Activated CD4-positive, alpha-beta T cell treated with anti-CD3 and anti-CD28 coated beads for 36 hours (primary cell): ENCODE measurements at places on chromosomes 4 and X. TPM values are rescaled to one million over a fixed set of nuclear protein-coding genes. Genes with fewer than 3 reads are reported as not detected.

GRCh38 chrX:15751155-15751819 lies 13.2 kb downstream of the CA5B start:
- DNase-seq = no peak

Gene ABCG2
- 0.33 TPM for total RNA-seq

DNA sequence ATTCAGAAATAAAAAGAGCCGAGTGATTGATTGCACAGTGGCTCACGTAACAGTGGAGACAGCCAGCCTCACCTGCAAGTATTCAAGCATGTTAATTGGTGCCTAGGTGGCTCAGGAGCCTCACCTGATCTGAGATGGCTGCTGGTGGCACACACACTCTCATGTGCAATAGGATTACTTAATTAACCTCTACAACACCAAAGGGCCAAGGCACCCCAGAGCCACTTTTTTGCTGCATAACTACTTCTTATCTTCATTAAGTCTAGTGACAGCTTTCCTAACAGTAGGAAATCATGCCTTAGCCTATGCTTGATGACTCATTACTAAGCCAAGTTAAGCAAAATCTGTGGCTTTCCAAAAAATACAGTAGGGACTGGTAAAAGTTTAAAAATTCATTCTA lies 117.3 kb upstream of the NOCT start:
- no peak for DNase-seq

- DNase-seq = no peak
Observed at GRCh38 chr4:21451032-21451431, 497.5 kb downstream of the KCNIP4 start.

DNA sequence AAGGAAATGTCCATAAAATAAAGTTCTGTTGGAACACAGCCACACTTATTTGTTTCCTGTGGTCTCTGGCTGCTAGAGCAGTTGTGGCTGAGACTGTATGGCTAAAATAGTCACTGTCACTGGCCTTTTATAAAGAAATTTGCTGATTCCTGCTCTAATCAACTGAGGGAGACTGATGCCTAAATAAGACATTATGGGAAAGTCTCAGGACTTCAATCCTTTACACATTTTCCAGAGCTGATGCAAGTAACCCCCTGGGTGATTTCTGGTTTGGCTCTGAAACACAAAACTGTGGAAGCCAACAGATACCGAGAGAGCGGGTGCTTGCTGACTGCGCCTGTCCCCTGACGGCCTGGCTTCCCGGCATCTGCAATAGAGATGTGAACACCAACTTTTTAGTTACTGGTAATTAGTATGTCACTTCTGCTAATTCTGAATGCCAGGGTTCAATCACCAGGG lies 64.0 kb downstream of the POLR2B start:
- DNase-seq = no peak

Gene GYPB
- not detected for total RNA-seq

DNA sequence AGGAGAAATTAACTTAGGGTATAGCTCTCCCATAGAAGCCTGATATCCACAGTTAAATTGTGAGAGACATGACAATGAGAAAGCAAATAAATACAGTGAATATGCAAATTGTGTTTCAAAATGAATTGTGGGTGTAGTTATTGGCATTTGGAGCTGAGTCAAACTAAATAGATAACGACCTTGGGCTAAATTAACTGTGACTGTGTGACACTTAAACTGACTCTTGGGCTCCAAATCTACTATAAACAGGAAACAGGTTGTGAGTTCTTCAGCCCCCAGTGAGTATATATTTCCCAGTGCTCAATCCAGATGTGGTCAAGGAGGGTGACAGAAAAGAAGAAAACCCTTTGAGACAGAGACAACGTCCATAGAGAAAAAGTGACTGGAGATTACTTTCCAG lies 11.3 kb upstream of the MAGEA10 start:
- DNase-seq = no peak

Gene MAGEA2B
- total RNA-seq = not detected

DNA sequence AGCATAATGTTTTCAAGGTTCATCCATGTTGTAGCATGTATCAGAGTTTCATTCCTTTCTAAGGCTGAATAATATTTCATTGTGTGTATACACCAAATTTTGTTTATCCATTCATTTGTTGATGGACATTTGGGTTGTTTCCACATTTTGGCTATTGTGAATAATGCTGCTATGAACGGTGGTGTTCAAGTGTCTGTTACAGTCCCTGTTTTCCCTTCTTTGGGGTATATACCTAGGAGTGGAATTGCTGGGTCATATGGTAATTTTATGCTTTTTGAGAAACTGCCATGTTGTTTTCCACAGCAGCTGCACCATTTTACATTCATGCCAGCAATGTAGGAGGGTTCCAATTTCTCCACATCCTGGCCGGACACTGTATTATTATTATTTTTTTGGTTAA lies 3.4 kb upstream of the USP9X start:
- DNase-seq = no peak

DNA sequence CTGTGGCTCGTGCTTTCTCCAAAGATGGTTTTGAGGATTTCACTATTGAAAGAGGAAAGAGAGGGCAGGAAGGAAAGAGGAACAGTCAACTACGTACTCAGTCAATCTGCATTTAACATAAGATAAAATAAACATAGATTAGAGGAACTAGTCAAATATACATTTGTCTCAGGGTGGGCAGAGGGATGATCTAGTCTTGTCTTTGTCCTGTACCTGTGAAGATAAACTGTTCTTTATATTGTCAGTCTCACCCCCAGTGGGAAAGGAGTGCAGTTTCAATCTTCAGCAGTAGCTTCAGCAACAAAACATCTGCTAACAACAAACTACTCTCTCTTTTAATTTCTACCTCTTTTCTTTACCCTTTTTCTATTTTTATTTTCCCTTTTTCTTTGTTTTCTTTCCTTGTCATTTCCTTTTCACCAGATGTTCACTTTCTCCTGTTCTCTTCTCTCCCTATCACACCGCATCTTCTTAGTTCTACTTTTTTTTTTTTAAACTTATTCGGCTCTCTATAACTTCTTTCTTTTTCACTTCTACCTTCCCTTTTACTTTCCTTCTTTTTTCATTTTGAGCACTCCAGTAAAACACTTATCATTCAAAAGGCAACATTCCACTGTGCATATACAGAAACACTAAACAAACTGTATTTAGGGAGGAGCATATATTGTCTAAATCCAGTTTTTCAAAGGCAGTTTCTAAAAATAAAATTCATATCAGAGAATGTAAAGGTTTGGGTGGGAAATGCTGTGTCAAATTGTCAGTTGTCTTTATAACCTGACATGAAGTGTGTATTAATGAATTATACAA lies 51.4 kb upstream of the GUCY1A1 start:
- no peak for DNase-seq

Gene PRKG2
- total RNA-seq = 0.14 TPM

Gene DMRTC1
- total RNA-seq = 0.18 TPM

Gene SULT1E1
- total RNA-seq = not detected

Gene NDP
- not detected for total RNA-seq

GRCh38 chr4:169032883-169033645 lies 23.0 kb upstream of the CBR4 start:
- no peak for DNase-seq

- no peak for DNase-seq
Observed at GRCh38 chr4:4859799-4860599, 534 bp downstream of the MSX1 start.

Gene CA5B
- 17.7 TPM for total RNA-seq

DNA sequence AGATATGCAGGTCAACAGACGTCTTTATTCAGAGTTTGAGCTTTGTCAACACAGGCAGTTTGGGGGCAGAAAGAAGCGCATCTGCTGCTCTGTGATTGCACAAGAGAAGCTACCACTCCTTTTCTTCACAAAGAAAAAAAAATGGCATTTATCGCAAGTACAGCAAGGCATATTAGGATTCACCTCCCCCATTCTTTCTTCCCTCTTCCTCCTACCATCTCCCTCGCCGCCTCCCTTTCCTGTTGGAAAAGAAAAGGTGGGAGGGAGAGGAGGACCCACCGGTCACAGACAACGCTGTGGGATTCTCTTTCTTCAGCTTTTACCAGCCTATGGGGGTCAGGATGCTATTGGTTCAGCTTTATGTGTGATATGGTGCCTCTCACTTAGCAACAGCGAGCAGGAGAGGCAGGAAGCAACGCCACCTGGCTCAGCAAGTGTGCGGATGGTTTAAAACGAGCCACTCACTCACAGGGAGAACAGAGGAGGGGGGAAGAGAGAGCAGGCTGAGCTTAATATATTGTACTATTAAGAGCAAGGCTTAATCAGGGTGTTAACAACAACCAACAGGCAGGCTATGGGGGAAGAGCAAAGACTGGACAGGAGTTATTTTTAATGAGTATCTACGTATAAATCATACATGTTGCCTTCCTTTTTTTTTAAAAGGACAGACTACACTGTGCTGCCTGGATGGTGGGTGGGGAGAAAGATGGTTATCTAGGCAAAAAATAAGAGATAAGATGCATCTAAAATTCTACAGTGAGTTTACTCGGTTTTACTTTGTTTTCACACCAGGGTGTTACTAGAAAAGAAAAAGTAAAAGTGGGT lies 104.7 kb downstream of the MAML3 start:
- DNase-seq = peak; percentile 71

GRCh38 chr4:48261281-48261680 lies 8.4 kb downstream of the TEC start:
- no peak for DNase-seq

Gene MAGEB2
- total RNA-seq = not detected

- no peak for DNase-seq
Observed at GRCh38 chr4:156803056-156803455, 168.5 kb downstream of the PDGFC start.

GRCh38 chr4:52144372-52144771 lies 93.3 kb downstream of the SPATA18 start:
- no peak for DNase-seq

Gene BANK1
- total RNA-seq = not detected

DNA sequence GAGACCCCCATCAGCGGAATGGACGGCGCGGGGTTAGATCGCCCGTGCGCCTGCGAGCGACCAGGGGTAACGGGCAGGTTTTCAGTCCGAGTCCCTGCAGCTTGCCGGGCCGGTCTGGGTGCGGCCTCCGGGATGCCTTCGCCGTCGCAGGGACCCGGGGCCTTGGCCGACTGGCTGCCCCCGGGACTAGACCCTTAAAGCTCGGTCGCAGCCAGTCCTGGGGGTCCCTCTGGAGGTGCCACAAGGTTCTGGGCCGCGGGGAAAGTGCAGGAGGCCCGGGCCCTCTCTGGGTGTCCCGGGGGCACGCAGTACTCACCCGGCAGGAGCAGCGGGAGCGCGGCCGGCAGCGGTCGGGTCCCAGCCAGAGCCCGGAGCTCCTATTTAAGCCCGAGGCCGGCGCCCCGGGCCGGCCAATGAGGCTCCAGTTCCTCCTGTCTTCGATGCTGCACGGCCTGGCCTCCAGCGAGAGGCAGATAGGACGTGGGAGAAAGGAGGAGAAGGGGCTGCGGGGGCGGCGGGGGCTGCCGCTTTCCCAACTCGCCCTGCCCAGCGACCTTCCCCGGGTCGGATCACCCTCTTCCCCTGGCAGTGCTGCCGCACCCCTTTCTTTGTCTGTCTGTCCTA lies at the start of gene SPON2:
SPON2 (minus strand) TSS at position 356 of the 624 bp plus-strand sequence.
- DNase-seq = no peak

Gene SSX2
- not detected for total RNA-seq

Gene MAPK10
- 0.19 TPM for total RNA-seq

DNA sequence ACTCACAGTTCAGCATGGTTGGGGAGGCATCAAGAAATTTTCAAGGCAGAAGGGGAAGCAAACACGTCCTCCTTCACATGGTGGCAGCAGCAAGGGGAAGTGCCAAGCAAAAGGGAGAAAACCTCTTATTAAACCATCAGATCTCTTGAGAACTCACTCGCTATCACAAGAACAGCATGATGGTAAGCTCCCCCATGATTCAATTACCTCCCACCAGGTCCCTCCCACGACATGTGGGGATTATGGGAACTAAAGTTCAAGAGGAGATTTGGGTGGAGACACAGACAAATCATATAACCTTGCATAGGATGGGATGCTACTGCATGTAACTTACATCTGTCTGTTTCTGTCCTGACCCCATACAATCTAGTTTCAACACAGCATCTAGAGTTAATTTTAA lies 511.8 kb upstream of the ARX start:
- DNase-seq = no peak

Gene FRG2
- total RNA-seq = not detected

GRCh38 chrX:131072871-131073571 lies 14.9 kb downstream of the ARHGAP36 start:
- DNase-seq = no peak

- no peak for DNase-seq
Observed at GRCh38 chr4:92198711-92199110, 105.1 kb upstream of the GRID2 start.

Gene VEGFD
- total RNA-seq = not detected

Gene FNIP2
- total RNA-seq = 11.6 TPM

- no peak for DNase-seq
Observed at GRCh38 chr4:92566269-92566668, 262.5 kb downstream of the GRID2 start.

DNA sequence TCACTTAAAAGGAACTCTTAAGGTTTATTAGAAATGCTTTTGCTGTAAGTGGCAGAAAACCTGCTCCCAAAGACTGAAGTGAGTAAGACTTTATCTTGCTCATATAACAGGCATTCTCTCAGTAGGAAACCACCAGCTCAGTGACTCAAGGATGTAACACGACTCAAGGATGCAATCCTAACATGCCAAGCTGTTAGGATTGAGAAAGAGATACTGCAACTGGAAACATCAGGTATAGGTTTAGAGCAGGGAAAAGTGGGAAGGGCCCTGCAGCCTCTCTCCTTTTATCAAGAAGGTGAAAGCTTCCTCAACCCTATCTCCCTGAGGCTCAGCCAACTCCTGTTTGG lies 11.9 kb upstream of the SLC9A7 start:
- no peak for DNase-seq

DNA sequence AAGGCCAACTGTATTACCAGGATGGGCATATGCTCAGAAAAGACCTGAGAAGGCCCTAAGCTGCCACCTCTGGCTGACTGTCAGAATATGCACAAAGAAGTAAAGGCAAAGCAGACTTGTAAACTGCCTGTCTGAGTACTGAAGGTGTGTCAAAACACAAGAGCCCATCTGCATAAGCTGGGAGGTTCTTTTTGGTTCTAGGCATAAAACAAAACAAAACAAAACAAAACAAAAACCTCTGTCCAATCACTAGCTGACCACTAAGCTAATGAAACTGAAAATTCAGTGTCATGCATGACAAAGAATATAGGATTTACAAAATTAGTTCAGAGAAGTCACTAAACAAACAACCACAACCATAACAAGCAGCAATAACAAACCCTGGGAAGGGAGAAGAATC lies 20.6 kb downstream of the SH3D19 start:
- DNase-seq = no peak

Gene LONRF3
- total RNA-seq = 1.9 TPM

DNA sequence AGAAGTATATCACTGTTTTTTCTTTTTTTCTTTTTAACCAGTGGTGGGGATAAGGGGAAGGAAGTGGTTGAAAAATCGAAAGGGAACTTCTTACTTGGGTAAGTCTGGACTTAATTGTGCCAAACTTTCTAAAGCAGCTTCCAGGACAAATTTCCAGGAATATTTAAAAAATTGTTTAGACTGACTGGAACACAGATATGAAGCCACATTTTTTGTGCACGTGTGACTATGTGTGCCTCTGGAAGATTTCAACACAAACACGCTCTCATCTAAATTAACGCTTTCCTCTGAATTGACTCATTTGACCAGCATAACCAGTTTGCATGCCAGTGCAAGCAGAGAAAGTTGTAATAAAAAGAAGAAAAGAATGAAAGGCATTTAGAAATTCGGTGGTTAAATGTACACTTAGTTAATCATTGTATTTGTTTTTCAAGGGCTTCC lies 18.8 kb upstream of the YTHDC1 start:
- DNase-seq = no peak

- no peak for DNase-seq
Observed at GRCh38 chr4:78145622-78146021, 88.5 kb downstream of the FRAS1 start.
